AG09319 (cell line): ENCODE measurements at places on chromosomes 1 and 21.

GRCh38 chr21:28083350-28083749, 909.3 kb downstream of the LTN1 start:
- DNase-seq: no peak

DNA sequence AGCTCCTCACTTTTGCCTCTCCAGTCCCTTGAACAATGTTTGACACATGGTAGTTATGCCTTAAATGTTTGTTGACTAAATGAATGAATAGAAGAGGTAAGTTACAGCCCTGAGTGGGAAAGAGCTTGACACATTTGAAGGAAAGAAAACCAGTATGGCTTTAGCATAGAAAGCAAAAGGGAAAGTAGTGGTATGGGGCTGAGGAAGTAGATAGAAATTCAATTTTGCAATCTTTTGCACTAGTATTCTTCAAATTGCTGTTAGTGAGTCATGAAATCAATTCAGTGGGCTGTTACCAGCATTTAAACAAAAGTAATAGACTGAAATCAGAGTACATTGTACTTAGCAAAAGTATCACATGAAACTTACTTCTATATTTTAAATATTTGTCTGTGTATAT, 21.1 kb downstream of the PLA2G4A start:
- no peak for DNase-seq

- no peak for DNase-seq
Observed at GRCh38 chr1:212827831-212828278, 19.6 kb downstream of the SPATA45 start.

DNA sequence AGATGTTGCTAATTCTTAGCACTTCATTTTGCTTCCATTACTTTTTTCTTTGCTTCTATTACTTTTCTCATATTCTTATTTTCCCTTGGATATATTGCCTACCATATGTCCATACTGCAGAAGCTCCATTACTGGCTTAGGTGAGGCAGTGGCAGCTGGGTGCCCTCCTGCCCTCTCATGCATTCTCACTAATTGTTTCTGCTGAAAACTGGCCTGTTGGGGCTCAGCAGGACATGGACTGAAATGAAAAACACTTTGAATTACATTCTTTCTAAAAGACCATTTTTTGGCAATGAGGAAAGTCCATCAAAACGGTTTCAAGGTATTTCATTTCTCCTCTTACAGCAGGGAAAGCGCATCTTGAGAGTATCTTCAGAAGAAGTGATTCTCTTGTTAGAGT, 122.9 kb downstream of the MAST2 start:
- DNase-seq: no peak

GRCh38 chr1:160400646-160401486, 502 bp downstream of the VANGL2 start:
- no peak for DNase-seq

- DNase-seq: peak; percentile 44
Observed at GRCh38 chr1:26541816-26542711, 12.5 kb downstream of the RPS6KA1 start.

DNA sequence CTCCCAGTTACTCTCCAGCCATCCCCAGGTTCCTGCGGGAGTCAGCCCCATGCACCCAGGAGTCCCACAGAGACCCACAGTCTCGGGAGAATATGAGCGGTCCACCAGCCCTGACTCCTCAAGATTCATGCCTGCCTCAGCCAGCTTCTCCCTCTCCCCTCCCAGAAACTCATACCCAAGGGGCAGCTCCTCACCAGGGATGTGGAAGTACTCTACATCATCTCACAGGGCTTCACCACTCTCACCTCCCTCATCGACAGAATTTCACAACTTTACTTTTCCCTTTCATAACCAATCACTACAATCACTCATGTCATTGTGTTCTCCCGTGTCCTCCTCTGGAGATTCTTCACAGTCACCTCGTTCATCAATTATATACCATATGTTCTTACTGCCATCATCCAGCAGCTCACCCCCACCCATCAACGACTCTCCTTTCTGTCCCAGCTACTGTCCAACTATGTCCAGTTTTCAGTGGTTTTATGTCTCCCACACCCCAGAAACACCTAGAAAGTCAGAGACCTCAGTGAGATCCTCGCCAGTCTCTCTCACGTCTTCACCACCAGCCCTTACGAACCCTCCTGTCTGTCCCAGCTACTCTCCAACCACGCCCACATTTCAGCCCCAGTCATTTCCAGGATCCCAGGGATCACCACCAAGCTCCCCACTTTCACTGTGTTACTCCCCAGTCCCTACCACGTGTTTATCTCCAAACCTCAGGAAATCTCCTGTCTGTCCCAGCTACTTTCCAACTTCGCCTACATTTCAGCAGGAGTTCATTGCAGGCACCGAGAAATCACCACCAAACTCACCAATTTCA, 1530.1 kb upstream of the TPTE start:
- no peak for DNase-seq

GRCh38 chr1:25699500-25700143, 83.0 kb downstream of the MAN1C1 start:
- DNase-seq: no peak

DNA sequence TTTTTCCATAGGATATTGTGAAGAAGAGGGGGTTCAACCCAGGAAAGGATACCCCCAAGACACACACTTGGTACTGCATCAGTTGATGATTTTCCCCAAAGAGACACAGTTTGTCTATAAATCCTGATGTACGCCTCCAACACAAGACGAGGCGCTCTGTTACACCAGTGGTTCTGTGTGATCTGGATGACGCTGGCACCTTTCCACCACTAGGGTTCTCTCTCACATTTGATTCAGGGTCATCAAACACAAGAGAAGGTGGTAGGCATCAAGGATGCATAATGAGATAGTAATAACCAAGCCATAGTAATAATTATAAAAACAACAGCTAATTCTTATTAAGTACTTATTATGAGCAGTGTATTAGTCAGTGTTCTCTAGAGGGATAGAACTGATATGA, 508.8 kb upstream of the ZP4 start:
- DNase-seq: no peak

DNA sequence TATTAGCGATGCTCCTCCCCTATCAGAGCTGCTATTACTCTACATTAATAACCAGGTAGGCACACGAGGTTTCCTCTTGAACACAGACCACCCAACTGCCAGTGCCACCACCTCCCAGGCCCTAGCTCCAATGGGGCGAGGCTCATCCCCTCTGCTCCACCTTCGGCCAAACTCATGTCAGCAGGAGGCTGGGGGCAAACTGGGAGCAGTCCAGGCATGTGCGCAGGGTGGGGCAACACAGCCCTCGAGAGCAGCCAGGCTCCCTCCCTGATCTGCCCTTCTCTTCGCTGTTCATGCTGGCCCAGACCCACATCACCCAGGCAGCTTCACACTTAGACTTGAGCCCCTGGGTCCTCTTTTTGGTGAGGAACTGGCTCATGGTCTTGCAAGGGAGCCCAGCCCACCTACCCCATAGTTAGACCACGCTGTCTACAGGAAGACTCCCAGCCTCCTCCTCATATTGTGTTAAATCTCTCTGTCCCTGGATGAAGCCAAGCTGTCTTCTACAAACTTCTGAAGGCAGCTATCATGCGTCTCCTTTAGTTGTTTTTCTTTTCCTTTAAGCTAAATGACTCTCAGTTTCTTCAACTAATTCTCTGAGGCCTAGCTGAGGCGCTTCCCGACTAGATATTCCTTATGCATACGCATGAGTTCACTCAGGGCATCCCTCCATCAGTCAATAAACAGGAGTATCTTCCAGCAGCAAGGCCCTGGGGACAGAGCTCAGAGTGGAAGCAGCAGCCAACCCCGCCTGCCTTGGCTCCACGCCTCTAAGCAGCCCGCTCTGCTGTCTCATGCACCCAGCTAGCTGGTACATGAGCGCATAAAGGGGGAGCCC, 12.0 kb downstream of the TMEM9 start:
- DNase-seq: no peak

DNA sequence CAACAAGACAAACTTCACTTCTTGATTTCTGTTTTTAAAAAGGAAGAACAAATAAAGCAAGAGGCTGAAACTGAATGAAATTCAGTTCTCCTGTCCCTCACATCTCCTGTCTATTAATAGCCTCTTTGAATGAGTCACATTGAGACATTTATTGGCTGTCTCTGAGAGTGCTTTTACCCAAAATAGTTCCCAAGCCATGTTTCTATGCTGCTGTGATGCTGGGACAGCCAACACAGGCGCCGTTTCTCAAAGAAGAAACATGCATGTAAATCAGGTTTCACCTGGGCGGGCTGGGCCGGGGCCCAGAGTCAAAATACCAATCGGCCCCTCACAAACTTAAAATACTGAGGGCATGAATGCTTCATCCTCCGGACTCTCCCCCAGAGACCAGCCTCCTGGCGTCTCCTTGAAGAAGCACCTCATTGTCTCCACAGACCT, 105.2 kb downstream of the EDEM3 start:
- no peak for DNase-seq

DNA sequence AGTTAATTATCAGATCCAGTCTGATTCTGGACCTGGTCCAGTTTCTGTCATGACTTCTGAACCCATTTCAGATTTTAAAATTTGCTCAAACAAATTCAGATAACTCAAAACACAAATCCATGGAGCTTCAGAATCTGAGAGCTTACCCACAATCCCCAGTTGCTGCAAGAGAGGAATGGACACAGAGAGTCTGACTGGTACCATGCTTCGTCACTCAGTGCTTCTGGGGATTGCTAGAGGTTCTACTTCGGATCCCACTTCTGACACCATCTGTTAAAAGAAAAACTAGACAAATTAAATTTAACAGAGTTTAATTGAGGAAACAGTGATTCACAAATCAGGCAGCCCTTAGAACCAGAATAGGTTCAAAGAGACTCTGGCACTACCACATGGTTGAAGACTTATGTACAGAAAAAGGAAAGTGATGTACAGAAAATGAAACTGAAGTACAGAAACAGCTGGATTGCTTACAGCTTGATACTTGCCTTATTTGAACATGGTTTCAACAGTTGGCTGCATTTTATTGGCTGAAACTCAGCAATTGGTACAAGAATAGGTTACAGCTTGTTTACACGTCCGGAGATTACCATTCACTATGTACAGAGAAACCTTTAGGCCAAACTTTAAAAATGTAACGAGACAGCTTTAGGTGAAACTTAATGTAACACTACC, 60.7 kb upstream of the TEKT2 start:
- no peak for DNase-seq

GRCh38 chr1:21618059-21618458, 51.1 kb downstream of the RAP1GAP start:
- DNase-seq: no peak

DNA sequence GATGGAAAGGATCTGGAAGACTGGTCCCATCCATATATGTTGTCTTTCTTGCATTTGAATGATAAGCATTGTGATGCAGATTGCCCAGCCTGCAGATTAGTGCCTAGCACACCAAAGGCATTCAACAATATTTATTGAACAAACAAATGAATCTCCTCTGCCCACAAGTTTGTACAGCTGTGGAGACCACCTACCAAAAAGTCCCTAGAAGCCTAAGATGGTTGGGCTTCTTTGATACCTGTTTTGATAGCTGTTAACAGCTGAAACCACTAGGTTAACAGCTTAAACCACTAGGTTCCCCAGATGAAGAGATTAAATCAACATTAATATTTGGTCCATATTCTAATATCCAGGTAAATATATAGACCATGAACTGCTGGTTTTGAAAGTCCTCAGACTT, 9.8 kb downstream of the DUSP10 start:
- DNase-seq: no peak

- DNase-seq: no peak
Observed at GRCh38 chr1:157279802-157280140, 141.6 kb upstream of the ETV3 start.
